Myocyte (in vitro differentiated cells): ENCODE measurements at places on chromosomes 4 and X. TPM values are rescaled to one million over a fixed set of nuclear protein-coding genes. Genes with fewer than 3 reads are reported as not detected.

DNA sequence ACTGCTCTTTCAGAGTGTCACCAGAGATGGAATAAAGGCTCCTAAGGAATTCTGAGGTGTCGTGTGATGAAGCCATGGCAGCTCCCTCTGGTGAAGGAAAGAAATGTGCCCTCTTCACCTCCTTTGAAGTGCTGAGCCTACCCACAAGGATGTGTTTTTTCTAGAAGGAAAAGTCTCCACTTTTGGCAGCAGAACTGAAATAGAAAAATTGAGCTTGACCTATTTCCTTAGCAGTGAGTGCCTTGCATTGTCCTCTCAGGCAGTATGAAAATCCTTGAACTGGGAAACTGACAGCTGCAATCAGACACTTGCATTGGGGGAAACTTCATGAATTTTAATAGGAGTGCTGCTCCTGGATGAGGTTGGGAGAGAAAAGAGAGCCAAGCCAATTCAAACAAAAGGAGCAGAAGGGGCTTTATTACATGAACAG, 95.2 kb downstream of the DCLK2 start:
- DNase-seq, result peak; percentile 32

DNA sequence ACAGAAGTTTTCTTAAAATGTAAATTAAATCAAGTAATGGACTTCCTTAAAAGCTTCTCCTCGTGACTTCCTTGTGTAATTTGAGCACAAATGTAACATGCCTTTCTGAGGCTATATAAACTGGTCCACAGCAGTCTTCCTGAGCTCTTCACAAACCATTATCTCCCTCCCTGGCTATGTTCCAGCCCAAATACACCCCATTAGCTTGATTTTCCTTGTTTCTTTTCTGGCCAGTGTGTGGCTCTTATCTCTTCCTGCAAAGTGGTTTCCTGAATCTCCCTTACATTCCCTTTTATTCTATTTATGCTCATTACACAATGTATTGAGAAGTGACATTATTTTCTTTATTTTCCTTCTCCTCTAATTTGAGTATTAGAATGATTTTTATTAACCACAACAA, 1085.3 kb upstream of the PCDH10 start:
- DNase-seq, result no peak

- DNase-seq, result no peak
These were observed 49.8 kb downstream of the MID1 start for GRCh38 chrX:10570601-10571000.

GRCh38 chr4:48360285-48361011, 19.1 kb downstream of the SLAIN2 start:
- no peak for DNase-seq

DNA sequence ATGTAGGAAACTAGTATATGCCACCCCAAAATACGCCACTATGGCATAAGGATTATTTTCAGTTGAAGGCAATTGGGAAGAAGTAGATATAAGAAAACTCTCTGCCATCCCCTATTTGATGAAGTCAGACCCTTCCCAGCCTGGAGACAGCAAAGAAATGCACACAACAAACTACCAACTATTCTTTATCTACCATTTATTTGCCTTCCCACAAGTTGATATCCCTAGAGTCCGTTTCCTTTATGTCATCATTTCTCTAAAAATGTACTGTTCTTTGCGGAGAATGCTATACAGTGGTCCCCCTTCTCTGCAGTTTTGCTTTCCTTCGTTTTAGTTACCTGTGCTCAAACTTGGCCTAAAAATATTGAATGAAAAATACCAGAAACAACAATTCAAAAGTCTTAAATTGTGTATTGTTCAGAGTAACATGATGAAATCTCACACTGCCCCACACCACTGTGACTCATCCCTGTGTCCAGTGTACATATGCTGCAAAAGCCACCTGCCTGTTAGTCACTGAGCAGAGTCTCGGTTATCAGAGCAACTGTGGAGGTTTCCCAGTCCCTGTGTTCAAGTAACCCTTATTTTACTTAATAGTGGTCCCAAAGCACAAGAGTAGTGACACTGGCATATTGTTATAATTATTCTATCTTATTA, 152.3 kb downstream of the WDFY3 start:
- DNase-seq, result peak; percentile 88

SFRP2 gene
- total RNA-seq, result not detected in 2 replicates

DNA sequence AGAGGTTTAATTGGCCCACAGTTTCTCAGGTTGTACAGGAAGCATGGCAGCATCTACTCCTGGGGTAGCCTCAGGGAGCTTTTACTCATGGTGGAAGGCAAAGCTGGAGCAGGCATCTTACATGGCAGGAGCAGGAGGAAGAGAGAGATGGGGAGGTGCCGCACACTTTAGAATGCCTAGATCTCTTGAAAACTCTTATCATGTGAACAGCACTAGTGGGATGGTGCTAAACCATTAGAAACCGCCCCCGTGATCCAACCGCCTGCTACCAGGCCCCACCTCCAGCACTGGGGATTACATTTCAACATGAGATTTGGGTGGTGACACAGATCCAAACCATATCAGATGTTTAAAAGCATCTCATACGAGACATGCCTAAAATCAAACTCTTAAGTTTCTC, 41.6 kb upstream of the SCOC start:
- no peak for DNase-seq

FMR1 gene
- 25.6 and 31.8 TPM in 2 replicates for total RNA-seq

- DNase-seq, result no peak
These were observed 47.0 kb upstream of the GPC3 start for GRCh38 chrX:134032441-134032840.

- peak; percentile 2 for DNase-seq
These were observed 558.8 kb upstream of the GRIA3 start for GRCh38 chrX:122625239-122625638.

- DNase-seq, result no peak
These were observed 18.6 kb upstream of the TMEM185A start for GRCh38 chrX:149650162-149650561.

- no peak for DNase-seq
These were observed 137.7 kb downstream of the ARX start for GRCh38 chrX:24877854-24878650.

- DNase-seq, result peak; percentile 41
These were observed 112.9 kb upstream of the AGA start for GRCh38 chr4:177555007-177555574.

DNA sequence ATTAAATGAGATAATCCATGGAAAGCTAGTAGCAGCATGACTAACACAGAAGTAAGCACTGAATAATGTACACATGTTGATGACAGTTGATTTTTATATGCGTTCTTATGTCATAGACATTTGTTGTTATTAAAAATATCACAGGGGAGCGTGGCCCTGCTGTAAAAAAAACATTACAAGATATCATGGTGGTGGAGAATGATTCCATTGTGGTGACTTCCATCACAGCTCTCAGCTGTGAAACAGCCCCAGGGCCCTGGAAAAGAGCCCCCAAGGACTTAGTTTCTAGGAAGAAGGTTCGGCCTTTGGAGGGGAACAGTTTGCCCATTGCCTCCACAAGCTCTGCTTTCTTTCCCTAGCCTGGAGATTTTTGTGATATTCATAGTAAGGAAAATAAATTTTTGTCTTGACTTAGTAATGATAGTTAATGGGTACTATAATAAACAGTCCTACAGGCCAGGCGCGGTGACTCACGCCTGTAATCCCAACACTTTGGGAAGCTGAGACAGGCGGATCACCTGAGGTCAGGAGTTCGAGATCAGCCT, 49.9 kb downstream of the FAM114A1 start:
- peak; percentile 5 for DNase-seq

G3BP2 gene
- total RNA-seq, result 193 and 231 TPM in 2 replicates

CYLC1 gene
- not detected in 2 replicates for total RNA-seq

DNA sequence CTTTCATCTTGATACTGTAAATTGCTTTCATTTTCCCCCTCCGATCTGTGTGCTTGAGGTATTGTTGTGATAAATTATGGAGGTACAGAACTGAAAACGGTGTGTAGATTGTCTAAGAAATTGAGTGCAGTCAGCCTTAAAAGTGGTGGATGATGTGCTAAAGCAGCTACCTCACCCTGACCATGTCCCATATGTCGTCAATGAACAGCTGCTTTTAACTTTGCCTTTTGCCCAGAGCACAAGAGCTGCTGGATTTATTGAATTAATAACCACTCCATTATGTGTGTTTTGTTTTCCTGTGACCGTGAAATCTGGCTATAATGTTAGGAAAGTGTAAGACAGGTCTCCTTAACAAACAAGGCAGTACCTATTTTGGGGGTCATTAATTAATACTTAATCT, 581.9 kb upstream of the PITX2 start:
- peak; percentile 45 for DNase-seq

NUDT10 gene
- 0.42 and 0.62 TPM in 2 replicates for total RNA-seq

DNA sequence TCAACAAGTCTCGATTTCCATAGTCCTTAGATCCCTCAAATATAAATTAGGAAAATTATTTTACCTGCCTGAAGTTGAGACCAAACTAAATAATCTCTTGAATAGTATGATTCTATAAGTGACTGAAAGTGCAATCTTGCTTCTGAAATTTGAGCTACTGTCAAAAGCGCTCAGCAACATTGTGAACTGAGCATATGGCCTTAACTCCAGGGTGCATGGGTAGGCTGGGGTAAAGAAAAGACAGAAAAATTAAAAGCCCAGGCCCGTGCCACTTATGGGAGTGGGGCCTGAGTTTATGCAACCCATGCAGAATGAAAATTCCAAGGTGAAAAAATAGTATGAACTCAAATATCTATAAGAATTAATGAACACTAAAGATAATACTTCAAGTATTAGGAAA, 9.8 kb downstream of the PGRMC2 start:
- DNase-seq, result no peak

DNA sequence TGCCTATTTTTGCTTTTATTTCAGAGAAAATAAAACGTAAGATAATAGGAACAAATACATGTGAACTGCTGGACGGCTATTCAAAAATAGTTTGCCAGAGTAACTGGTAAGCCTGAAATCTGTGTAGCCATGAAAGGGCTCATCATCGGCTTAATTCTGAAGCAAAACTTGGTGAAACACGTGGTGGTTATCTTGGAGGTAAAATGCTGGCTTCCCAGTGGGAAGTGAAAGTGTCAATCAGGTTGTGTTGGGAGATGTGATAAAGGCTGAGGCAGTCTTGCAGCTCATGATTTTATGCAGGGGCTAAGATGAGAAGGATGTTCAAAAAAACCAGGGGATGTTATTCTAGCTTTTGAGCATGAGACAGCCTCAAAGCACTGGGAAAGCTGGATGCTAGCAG, 36.1 kb upstream of the TLR2 start:
- no peak for DNase-seq

EGF gene
- total RNA-seq, result 12.3 and 16.2 TPM in 2 replicates

DNA sequence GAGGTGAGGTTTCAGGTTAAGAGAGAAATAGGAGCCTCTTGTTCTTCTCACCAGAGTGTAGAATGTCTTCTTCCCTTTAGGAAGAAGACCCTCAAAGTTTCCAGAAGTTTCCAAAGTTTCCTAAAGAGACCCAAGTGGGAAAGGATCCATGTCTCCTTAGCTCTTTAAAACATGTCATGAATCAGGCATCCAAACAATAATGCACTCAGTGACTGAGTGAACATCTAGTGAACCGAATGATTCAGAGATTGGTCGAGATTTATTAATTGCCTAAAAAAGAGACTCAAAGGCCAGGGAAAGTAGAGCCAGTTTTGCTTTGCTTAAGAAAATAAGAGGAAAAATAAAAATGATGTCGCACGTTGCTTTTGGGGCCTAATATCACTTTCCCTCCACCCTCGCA, 29.4 kb downstream of the FGF5 start:
- no peak for DNase-seq

GRCh38 chr4:56540826-56541225, 35.2 kb downstream of the ARL9 start:
- no peak for DNase-seq

DNA sequence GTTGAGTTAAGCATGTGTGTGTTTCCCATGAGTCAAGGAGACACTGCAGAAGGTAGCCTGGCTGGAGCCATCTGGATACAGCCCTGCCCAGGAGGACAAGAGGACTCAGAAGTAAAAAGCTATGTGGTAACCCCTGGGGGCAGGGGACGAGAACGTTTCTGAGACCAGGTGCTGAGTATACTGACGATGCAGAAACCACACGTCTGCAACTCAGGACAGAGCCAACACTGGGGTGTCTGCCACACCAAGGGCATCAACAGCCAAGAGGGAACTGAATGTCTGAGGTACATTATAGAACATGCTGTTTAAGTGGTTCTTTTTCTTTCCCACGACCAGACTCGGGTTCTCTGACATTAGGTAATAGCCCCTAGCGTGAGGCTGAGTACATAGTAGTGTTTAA, 94.1 kb upstream of the GPR34 start:
- no peak for DNase-seq

PAGE2 gene
- total RNA-seq, result not detected in 2 replicates

GRCh38 chr4:25399510-25399909, 22.4 kb downstream of the ANAPC4 start:
- no peak for DNase-seq

DNA sequence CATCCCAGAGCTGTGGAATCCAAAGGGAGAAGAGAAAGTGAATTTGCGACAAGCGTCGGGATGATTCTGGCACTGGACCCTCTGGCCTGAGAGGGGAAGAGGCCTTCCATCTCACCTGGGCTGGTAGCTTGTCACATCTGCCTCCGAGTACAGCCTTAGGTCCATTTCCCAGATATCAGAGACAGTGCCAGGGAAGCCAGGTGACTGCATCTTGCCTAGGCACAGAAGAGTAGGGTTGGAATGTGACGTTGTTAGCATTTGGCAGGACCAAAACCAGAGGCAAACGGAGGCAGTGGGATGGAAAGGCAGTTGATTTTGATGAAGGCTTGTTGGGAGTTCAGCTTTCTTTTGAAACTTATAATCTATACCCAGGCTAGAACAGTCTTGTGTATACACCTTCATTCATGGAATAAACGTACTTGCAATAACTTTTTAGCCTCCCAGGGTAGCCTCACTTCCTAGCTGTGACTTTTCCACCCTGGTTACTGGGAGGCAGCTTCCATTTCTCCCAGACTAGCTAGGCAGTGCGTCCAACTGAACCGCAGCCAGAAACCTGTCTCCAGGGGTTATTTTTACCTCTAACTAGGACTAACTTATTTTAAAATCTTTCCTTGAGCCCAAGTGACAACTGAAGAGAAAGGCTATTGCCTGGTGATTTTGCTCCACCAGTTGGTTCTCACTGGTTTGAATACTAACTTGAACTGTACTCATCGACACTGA, 5.9 kb downstream of the SOD3 start:
- no peak for DNase-seq

DNA sequence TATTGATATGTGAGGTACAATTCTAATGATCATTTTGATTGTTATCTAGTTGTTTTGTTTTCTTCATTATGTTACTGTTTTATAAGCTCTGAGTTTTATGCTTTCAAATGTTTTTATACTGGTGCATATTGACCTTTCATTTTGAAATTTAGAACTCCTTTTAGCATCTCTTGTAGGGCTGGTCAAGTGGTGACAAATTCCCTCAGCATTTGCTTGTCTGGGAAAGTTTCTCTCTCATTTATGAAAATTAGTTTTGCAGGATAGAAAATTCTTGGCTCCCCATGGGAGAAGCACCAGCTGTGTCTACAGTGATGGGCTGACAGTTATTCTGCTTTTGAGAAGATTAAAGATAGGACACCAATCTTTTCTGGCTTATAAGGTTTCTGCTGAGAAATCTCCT, 105.3 kb upstream of the SPRY1 start:
- peak; percentile 17 for DNase-seq

DNA sequence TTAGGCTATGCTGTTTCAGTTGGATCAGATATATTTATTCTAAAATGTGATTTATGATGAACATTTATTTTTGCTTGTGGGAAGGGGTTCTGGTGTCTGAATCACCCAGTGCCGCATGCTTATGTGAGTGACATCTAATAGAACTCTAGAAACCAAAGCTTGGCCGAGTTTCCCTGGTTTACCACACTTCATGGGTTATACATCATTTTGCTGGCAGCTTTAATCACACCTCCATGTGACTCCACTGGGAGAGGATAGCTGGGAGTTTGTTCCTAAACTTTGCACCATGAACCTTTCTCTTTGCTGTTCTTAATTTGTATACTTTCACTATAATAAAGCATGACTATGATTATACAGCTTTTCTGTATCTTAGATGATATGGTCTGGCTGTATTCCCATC, 382.9 kb downstream of the INPP4B start:
- peak; percentile 48 for DNase-seq
